Renal cortical epithelial cell (primary cell): ENCODE measurements at places on chromosomes 11 and 22. TPM values are rescaled to one million over a fixed set of nuclear protein-coding genes. Genes with fewer than 3 reads are reported as not detected.

TRIM29 gene
- total RNA-seq: 0.69 and 2.4 TPM in 2 replicates

- peak; percentile 75 for DNase-seq
These were observed 2.5 kb upstream of the BEST1 start for GRCh38 chr11:61947486-61948210.

GRCh38 chr11:27171376-27171958 lies 130.9 kb downstream of the BBOX1 start:
- DNase-seq: no peak

ANO5 gene
- 5.8 and 9.0 TPM in 2 replicates for total RNA-seq

GRCh38 chr22:19815093-19815822 lies 39.4 kb downstream of the GNB1L start:
- DNase-seq: no peak

CD248 gene
- total RNA-seq: under 0.01 TPM in 1 of 2 replicates, not detected in the other

DNA sequence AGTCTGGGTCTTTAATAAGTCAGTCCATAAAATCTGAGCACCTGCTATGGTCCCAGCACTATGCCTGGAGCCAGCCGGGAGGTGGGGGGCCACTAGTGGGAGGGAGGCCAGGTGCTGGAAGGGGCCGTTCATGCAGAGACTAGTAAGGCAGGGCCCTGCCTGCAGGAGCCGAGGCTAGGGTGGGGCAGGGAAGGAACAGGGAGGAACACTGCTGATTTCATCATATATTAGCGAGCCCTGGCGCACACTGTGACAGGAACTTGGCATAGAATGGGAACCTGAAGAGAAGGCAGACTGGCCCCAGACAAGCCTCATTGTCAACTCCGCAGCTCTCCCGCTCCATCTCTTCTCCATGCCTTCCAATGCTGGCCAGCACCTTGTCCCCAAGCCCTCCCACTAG lies 7.1 kb downstream of the VSIG10L2 start:
- no peak for DNase-seq

- no peak for DNase-seq
These were observed 9.8 kb downstream of the SPON1 start for GRCh38 chr11:13972043-13972910.

DNA sequence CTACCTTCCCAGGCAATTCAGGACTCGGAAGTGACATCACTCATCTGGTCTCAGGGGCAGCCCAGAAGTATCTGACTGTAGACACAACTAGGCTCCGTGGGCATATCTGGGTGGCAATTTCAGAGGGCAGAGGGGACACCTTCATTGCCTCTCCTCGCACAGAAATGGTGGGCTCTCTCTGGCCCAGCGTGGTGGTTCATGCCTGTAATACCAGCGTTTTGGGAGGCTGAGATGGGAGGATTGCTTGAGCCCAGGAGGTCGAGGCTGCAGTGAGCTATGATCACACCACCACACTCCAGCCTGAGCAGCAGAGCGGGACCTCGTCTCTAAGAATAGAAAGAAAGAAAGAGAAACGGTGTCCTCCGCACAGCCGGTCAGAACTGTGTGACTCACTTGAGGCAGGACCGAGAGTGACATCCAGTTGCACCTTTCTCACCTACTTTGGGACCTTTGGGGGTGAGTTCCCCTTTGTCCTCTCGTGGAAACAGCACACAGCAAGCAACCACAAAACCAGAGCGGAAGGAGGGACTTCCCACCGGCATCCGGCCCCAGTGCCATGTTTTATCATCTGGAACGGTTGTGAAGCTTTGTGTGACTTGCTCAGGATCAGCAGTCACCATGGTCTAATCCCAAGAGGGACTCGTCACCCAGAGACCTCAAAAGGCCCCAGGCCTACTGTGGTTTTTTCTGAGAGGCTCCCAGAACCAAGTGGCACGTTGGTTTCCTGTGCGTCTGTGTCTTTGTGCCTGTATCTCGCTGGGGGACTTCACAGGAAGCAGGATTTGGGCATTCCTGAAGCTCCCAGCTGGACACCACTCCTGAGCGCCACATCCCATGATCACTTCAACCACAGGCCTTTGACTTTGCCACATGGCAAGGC lies 38.4 kb upstream of the EMID1 start:
- DNase-seq: no peak

DNA sequence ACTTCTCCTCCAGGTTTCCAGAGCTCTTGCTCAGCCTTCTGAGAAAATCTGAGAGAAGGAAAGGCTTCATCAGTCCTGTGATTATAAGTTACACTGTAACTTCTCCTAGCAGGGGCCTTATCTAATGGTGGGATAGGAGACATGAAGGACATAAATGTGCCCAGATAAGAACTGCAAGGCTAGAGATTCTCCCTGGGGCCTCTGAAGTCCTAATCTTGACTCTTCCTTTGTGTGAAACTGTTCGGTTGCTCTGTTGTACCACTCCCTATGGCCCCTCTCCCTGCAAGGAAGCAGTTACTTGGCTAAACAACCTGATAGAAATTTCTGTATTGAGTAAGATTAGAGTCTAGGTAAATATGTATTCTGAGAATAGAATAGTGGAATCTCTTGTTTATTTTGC lies 780.9 kb downstream of the ETS1 start:
- no peak for DNase-seq

FAM83F gene
- 4.3 and 4.6 TPM in 2 replicates for total RNA-seq

- DNase-seq: no peak
These were observed 10.9 kb downstream of the MTCH2 start for GRCh38 chr11:47631473-47631872.

GRCh38 chr11:19466314-19466713 lies 225.6 kb upstream of the E2F8 start:
- no peak for DNase-seq

DNA sequence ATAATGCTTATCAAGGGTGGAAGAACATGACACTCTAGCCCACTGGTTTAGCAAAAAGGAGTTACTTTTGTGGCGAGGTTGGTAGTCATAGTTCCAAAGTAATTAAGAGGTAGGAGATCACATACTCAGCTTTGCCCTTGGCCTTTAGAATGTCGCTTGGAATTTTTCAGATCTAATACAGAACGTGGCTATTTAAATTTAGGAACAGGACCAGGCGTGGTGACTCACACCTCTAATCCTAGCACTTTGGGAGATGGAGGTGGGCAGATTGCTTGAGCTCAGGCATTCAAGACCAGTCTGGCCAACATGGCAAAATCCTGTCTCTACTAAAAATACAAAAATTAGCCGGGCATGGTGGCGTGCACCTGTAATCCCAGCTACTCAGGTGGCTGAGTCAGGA lies 26.1 kb upstream of the ZNRF3 start:
- peak; percentile 39 for DNase-seq

MS4A12 gene
- not detected in 2 replicates for total RNA-seq

DNA sequence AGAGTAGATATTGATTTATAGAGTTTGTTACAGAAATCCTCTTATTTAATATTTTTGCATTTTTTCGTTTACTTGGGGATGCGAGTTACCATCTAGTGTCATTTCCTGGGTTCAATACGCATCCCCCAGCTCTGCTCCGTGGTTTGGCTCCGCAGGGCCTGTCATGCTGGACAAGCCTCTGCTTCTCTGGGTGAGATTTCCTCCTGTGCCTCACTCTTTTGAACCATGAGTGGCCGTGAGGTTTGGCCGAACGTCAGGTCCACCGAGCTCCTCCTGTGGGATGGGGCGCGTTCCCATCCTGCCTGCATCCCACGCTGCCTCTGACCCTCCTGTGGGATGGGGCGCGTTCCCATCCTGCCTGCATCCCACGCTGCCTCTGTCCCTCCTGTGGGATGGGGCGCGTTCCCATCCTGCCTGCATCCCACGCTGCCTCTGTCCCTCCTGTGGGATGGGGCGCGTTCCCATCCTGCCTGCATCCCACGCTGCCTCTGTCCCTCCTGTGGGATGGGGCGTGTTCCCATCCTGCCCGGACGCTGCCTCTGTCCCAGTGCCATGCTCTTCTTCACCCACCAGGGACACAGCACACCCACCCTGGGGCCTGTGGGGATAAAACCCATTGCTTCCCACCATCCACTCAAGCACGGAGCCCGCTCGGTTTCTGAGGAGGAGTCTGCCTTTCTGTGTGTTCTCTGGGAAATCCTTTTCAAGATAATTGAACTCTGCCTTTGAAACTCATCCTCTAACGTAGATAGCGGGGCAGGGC lies 506.8 kb downstream of the BRD1 start:
- DNase-seq: no peak

GRCh38 chr22:40834619-40835018 lies 15.5 kb upstream of the SLC25A17 start:
- no peak for DNase-seq

- no peak for DNase-seq
These were observed 7.7 kb upstream of the LTO1 start for GRCh38 chr11:69682681-69683326.

C22orf31 gene
- not detected in 2 replicates for total RNA-seq

AIFM3 gene
- 0.17 and 0.99 TPM in 2 replicates for total RNA-seq

- no peak for DNase-seq
These were observed 106.0 kb downstream of the TRIM29 start for GRCh38 chr11:120031612-120032600.

GRCh38 chr11:78840623-78841022 lies 266.0 kb upstream of the NARS2 start:
- no peak for DNase-seq

DNA sequence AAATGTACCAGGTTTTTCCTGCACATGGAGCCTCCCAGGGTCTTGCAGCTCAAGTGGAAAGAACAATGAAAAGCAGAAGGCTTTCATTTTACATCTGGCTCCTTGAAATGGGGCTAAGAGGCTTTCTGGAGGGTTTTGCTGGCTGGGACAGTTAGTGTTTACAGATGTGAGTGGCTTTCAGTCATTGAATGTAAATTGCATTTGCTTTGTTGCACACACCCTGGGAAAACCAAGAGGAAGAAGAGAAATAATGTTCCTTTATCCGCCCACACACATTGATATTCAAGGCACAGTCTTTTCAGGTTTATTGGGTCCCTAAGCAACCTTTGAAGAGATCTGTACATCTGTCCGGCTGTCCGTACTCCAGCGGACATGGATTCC lies 144.5 kb downstream of the SPON1 start:
- DNase-seq: no peak

PLEKHA7 gene
- 6.4 and 22.2 TPM in 2 replicates for total RNA-seq

DNA sequence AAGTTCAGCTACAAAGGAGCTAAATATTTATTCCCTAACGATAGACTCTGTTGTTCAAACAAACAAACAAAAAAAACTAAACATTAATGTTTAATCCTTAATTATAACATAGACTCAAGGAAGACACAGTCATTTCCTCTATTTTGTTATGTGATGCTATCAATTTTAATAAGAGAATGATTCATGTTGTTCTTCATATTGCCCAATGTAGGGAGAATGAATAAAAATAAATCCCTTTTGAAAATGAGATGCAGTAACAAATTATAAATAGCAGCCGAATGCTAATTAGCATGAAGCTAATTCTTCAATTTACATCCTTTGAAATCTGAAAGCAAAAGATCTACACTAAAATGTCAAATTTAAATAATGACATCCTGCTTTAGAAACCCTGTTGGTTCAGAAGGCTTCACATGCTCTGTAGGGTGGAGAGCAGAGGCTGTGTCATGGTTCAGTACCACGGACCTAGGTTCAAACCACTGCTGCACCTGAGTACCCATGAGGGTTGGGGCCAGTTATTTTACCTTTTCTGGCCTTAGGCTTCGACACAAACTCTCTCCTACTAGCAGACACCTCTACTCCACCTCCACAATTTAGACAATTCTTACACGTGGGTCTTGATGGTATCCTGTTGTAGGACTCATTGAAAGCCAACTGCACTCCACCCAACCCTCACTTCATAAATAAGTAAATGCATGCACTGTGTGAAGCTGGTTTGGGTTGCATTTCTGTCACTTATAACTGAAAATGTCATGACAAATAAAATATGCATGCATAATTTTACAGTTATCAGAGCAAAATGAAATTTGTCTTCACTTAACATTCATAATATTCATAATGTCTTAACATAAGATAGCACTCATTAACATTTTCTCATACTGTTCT lies 89.0 kb downstream of the RRAS2 start:
- DNase-seq: no peak

DNA sequence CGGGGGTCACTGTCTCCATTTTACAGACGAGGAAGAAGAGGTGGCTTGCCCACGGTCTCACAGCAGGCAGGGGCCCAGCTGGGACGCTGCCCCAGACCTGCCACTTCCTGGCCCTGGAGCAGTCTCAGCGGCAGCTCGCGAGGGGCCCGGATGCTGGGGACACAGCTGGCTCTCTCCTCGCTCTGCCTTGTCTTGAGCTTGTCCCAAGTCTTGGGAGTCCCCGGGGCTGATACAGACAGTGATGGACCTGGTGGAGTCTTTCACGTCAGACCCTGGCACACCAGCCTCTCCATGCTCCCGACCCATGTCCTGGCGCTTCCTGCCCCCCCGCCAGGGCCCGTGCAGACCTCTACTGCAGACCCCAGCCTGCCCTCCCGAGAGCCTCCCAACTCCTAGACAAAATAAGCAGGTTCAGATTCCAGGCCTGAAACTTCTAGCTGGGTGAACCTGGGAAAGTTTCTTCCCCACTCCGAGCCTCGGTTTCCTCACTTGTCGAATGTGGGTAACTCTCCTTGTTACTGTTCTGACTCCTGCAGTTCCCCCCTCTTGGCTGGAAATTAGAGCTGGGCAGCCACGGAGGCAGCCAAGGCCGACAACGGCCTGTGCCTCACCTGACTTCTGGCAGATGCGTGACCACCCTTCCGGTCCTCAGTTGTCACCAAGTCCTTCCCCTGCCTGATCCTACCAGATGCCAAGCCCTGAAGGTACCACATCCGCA lies 145.4 kb downstream of the CACNA1I start:
- DNase-seq: no peak

DNA sequence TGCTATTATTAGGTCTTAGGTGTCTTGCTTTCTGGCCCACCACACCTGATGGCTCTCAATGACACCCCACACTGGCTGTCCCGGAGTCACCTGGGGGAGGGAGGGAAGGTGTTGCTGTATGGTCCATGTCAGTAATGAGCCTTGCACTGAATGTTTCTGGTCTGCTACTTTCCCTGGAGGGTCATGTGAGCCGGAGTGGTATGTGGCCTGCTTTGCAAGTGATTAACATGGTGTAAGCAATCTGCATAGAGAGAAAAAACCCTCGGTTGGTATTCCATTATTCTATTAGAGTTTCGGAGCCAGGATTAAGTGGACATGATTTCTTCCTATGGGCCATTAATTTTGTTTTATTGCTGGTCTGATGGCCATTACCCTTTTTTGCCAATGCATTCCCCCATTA lies 63.9 kb downstream of the PKNOX2 start:
- peak; percentile 65 for DNase-seq

GRCh38 chr22:22866381-22867111 lies 21.1 kb upstream of the IGLL5 start:
- DNase-seq: no peak
